ENCODE measurements at places on chromosomes 12 and 14. TPM values are rescaled to one million over a fixed set of nuclear protein-coding genes. Genes with fewer than 3 reads are reported as not detected.

Gene ALX1
- total RNA-seq = 3.4 TPM

Gene LRIG3
- total RNA-seq = 55.5 TPM

Gene NAV3
- total RNA-seq = 37.8 TPM

Gene MGP
- 284 TPM for total RNA-seq

Gene HOXC5
- total RNA-seq = not detected

Gene WIF1
- not detected for total RNA-seq

Gene WNT1
- total RNA-seq = not detected

Gene CCDC177
- total RNA-seq = not detected

Gene MYF6
- not detected for total RNA-seq

Gene LETMD1
- total RNA-seq = 38.9 TPM

Gene PZP
- total RNA-seq = 0.88 TPM

Gene FRS2
- 15.5 TPM for total RNA-seq

Gene CPNE6
- total RNA-seq = not detected

Gene KCNA5
- not detected for total RNA-seq

Gene MMP17
- total RNA-seq = 10.8 TPM

Gene VRK1
- total RNA-seq = 35.1 TPM

Gene GPR162
- 13.7 TPM for total RNA-seq

Gene GPR135
- total RNA-seq = 3.7 TPM

Gene KCNH5
- not detected for total RNA-seq

Gene TTC6
- not detected for total RNA-seq

Gene TBX3
- 1.1 TPM for total RNA-seq

Gene VRTN
- total RNA-seq = not detected

Gene CMKLR1
- total RNA-seq = not detected

Gene FGF23
- not detected for total RNA-seq

Gene TPPP2
- total RNA-seq = not detected

Gene MDM1
- total RNA-seq = 12.5 TPM

Gene LRCOL1
- 1.2 TPM for total RNA-seq

Gene CAPZA3
- not detected for total RNA-seq

Gene ACOT6
- not detected for total RNA-seq

Gene GSC
- total RNA-seq = not detected

Gene JDP2
- total RNA-seq = 10.6 TPM

Gene ULK1
- total RNA-seq = 37.8 TPM

Gene CACNA2D4
- 0.51 TPM for total RNA-seq

Gene CLEC4A
- total RNA-seq = 0.86 TPM

Gene EPS8
- 12.1 TPM for total RNA-seq

Gene PPFIBP1
- 154 TPM for total RNA-seq

Gene DHRS1
- 20.0 TPM for total RNA-seq

Gene FGF6
- not detected for total RNA-seq

Gene NFATC4
- 88.5 TPM for total RNA-seq

Gene AICDA
- not detected for total RNA-seq

Gene KRT77
- not detected for total RNA-seq

Gene FOXM1
- 136 TPM for total RNA-seq

Gene AQP5
- 0.67 TPM for total RNA-seq

Gene AKAP6
- total RNA-seq = 0.88 TPM

Gene SALL2
- total RNA-seq = 4.6 TPM

Gene FLVCR2
- total RNA-seq = 4.9 TPM

Gene ZNF26
- total RNA-seq = 9.7 TPM

Gene KRT86
- not detected for total RNA-seq

Gene PLCZ1
- not detected for total RNA-seq

Gene LRRK2
- 1.3 TPM for total RNA-seq

Gene CLEC14A
- 414 TPM for total RNA-seq

Gene UBE2N
- 125 TPM for total RNA-seq

Gene SCN8A
- total RNA-seq = 20.4 TPM

Gene CSRP2
- total RNA-seq = 12.7 TPM

Gene IL22
- total RNA-seq = not detected

Gene CDH24
- total RNA-seq = 20.2 TPM

Gene AMDHD1
- not detected for total RNA-seq
